ENCODE measurements at places on chromosomes 6 and 20.

GRCh38 chr20:2385496-2385895, 4.8 kb downstream of the TGM6 start:
- no peak for DNase-seq

GRCh38 chr6:87277123-87277522, 45.3 kb upstream of the SMIM8 start:
- DNase-seq = peak; percentile 26

GRCh38 chr6:66662196-66662595, 955.2 kb upstream of the EYS start:
- DNase-seq = peak; percentile 40

GRCh38 chr6:140101818-140102217, 727.4 kb upstream of the CITED2 start:
- DNase-seq = no peak

- DNase-seq = no peak
Observed at GRCh38 chr20:33563788-33564187, 73.9 kb downstream of the CBFA2T2 start.

- no peak for DNase-seq
Observed at GRCh38 chr6:44489910-44490604, 102.6 kb downstream of the CDC5L start.

DNA sequence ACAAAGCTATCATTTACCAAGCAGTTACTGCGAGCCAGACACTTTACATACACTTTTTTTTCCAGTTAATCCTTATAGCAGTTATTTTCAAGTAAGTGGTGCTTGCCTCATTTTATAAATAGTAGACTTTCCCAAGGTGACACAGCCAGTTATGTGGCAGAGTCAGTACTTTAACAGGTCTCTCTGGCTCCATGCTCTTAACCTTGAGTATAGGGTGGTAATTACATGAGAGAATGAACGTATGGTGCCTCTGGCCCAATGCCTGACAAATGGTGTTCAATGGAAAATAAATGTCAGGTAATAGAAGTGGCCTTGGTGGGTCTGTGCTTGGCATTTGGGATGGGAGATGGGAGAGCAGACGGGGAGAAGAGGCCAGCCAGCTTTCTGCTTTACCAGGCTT, 316.3 kb downstream of the SLC35F1 start:
- no peak for DNase-seq

GRCh38 chr6:85401186-85402021, 48.5 kb upstream of the NT5E start:
- DNase-seq = no peak

GRCh38 chr6:35302604-35303241, 5.1 kb downstream of the DEF6 start:
- no peak for DNase-seq

- no peak for DNase-seq
Observed at GRCh38 chr6:90605749-90606340, 19.0 kb upstream of the MAP3K7 start.

GRCh38 chr20:63293871-63294535, 1.0 kb downstream of the COL20A1 start:
- DNase-seq = no peak

DNA sequence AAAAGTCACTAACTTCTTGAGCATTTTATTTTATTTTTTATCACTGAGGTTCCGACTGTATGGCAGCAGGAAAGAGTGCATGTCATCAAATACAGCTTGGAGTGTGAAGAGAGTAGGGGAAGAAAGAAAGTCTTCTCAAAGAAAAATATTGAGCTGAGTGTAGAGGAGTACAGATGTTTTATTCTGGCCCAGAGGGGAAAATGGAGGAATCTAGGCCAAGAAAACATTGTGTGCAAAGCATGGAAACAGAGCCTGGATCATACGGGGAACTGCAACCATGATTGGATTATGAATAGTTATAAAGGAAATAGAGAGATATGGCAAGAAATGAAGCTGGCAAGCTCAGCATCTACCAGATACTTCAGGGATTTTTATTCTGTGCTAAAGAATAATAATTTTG, 104.2 kb upstream of the SCGN start:
- no peak for DNase-seq

GRCh38 chr6:120083186-120083585, 733.6 kb upstream of the MAN1A1 start:
- DNase-seq = no peak

DNA sequence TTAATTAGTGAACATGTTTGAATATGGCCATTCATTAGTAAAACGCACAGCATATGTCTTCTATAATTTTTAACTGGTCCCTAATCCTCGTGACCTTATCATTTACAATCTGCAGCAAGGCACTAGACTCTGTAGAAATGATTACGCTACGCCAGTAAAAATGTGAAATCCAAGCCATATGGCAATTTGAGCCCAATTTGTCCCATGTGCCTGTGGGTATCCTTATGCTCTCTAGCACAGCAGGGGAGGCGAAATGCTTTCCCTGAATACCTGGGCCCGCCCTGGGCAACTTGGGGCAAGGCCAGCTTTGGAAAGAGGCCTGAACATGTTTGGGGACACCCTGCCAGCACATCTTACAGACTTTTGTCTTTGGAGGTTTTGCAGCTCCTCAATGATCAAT, 122.7 kb upstream of the AGPAT4 start:
- DNase-seq = no peak

GRCh38 chr6:51467231-51467952, 620.0 kb downstream of the PKHD1 start:
- peak; percentile 95 for DNase-seq

DNA sequence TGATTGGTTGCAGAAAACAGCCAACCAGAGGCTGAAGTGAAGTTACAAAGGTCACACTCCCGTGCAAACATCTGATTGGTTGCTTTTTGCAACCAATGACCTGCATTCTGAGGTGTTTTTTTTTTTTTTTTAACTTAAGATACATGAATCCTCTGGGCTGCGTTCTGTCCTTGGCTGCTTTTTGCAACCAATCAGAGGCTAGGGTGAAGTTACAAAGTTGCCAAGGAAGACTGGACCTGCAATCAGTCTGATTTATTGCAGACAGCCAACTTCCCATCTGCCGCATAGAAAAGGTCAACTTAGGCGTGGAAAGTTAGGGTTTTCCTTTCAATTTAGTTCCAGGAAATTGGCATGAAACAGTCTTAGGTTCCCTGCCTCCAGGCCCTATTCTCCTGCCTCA, 292.9 kb downstream of the PLCB1 start:
- DNase-seq = no peak

DNA sequence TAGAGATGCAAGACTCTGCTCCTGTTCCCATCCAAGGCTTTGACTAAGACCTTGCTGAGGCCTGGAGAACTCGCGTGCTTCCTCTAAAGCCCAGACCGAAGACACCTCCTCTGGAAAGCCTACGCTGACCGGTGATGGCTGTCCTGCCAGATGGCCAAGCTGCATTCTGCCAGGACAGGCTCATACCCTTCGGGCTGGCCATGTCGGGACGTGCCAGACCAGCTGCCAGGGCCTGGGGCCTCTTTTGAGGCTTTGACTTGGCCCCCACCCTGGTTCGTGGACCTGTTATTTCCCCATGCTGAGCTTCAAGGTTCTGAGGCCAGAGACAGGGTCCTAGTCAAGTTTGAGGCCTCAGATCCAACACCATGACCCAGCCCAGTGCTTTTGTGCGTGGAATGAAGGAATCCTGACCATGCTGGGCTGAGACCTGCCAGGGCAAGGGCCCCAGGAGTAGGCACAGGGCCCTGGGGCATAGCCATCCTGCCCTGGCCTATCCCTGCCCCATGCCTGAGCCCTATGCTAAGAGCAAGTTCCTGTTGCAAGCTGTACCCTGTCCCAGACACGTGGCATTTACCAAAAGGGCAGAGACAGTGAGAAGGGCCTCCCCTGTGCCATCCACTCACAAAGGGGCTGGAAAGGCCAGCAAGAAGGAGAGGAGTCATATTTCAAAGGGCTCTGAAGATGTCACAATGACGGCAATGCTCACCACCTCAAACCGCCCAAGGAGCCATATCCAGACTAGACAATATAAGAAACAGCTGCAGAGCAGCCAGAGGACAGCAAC, 42.8 kb downstream of the MRPL14 start:
- DNase-seq = no peak

DNA sequence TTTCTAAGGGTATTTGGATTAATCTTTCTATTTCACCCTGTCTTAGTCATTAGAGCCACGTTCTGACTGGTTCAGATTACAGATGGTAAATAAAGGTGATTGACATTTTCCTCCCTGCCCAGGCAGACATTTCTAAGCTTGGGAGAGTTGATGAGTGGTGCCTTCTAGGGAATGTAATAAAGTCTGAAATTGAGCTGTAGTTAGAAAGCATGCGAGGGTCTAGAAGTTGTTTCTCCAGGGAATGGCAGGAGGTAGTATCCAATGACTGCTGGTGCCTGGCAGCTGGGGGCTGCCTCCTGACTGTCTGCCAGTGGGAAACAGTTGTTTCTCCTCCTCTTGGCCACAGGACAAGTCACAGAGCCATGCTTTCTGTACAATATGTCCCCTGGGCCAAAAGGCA, 14.6 kb downstream of the EDN3 start:
- no peak for DNase-seq

- DNase-seq = no peak
Observed at GRCh38 chr20:5155404-5155803, 28.6 kb downstream of the CDS2 start.

DNA sequence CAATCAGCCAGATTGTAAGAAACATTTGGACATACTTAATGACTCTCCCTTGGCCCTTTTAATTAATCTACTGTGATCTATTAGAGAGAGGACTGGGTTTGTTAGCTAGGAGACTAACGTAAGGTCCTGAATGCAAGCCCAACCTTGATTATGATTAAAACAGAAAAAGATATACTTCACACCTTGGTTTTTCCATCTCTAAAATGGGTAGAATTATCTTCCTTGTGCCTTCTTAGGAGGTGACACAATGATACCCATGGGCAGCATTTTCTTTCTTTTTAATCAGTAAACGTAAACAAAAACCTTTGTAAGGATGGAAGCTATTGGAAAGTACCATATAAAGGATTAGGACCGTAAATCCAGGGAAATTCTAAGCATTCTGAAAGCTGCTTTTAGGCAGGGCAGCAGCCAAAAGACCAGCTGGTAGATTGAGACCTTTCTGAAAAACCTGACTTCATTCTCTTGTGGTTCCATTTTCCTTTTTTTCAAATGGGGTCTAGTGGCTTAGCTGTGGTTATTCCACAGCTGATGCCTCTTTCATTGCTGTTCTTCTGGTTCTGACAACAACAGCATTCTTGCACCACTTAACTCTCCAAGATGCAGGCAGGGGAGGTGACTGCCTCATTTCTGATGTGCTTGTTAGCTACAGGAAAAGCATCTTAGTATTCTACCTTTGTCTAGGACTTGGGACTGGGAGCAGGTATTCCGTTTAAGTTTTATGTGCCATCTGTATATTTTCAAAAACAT, 27.4 kb downstream of the RREB1 start:
- no peak for DNase-seq

DNA sequence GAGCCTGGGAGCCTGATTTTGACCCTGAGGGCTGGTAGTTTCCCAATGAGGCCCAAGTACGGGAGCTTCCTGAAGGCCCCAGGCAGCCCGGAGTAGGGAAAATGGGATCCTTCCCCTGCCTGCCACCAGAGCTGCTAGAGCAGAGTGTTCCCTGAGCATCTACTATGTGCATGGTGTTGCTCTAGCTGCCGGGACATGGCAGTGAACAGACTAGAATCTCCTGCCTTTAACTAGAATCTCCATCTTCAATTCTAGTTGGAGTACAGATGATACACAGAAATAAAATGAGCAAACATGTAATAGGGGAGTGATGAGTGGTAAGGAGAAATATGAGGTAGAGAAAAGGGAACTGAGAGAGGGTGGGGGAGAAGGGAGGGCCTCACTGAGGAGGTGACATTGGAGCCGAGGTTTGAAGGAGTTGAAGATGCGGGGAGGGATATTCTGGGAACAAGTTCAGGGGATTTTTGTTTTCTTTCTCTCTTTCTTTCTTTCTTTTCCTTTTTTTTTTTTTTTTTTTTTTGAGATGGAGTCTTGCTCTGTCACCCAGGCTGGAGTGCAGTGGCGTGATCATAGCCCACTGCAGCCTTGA, 18.5 kb downstream of the VSTM2L start:
- DNase-seq = no peak

DNA sequence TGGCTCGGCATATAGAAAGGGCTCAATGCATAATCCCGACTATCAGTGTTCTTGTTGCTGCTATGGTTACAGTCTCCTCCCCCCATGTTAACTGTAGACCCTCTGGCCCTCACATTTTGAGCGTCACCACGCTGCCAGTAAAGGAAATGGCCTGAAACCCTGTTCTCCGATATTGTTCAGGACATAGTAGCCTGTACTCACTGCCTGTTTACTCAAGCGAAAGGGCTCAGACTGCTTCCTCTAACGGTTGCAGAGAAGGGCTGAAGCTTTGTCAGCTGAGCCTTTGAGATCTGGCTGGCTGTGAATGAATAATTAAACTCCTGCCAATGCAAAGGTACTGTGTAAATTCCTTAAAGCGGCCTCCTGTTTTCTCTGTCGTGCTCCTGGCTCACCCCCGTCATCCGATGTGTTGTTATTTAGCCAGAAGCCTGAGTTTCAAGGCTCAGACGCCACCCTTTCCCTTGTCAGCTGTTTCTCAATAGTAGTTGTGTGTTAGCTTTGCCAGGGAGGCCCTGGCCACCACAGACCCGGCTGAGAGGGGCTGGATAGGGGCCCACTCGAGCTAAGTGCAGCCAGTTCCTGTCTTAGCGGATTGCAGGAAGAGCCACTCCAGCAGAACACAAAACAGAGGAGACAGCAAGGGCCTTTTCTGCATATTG, 31.2 kb upstream of the RALGAPA2 start:
- DNase-seq = peak; percentile 15

DNA sequence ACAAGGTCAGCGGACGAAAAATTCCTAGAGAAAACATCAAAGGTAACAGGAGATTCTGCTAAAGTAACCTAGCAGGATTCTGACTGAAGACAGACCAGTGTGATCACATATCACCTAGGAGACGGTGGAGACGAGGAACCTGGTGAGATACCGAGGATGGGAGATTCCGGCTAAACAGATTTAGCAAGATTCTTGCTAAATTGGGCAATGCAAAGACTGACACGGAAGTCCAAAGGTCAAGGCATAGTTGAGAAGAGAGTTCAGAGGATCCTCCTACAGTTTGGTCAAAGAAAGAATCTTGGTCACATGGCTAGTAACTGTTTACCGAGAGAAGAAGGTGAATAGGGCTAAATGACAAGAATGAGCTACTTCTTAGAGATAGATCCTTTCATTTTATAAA, 61.1 kb downstream of the TMEM170B start:
- no peak for DNase-seq

- no peak for DNase-seq
Observed at GRCh38 chr20:60024801-60025200, 66.6 kb downstream of the CDH26 start.

DNA sequence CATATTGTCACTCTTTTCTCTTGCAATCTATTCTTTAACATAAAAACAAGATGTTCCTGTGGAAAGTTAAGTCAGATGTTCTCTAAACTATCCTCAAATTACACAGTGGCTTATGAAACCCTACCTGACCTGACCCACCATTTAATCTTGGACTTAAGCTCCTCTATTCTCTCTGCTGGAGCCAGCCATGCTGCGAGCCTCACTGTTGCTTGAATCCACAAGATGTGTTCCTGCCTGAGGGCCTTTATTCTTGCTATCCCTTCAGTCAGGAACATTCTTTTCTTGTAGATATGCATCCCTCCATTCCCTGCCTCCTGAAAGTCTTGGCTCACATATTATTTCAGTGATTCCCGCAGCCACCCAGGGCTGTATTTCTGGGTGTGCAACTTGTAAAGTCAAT, 283.2 kb downstream of the EPHA7 start:
- DNase-seq = no peak

GRCh38 chr6:9520417-9521151, 894.3 kb downstream of the TFAP2A start:
- DNase-seq = no peak
